CD4-positive, alpha-beta T cell treated with Interleukin-12 subunit alpha and Interleukin-12 subunit beta, for 1 hour (primary cell): ENCODE measurements at places on chromosomes 1 and 21.

DNA sequence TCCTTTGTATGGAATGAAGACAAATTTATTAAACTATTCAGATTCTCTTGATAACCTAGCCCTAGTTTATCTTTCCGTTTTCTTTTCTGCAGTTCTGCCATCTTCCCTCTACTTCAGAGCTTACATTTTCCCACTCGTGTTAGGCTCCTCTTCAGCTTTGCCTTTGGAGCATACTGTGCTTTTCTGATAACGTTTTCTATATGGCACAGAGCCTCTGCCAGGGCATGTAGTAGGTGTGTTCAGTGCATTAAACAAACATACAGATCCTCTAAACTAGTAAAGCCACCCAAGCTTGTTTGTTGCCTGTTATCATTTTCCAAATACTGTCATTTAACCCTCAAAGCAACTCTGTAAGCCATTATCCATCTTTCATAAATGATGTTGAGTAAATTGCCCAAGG, 25.1 kb downstream of the DYRK1A start:
- DNase-seq: no peak

GRCh38 chr1:183293241-183293640, 107.2 kb downstream of the LAMC2 start:
- DNase-seq: no peak

DNA sequence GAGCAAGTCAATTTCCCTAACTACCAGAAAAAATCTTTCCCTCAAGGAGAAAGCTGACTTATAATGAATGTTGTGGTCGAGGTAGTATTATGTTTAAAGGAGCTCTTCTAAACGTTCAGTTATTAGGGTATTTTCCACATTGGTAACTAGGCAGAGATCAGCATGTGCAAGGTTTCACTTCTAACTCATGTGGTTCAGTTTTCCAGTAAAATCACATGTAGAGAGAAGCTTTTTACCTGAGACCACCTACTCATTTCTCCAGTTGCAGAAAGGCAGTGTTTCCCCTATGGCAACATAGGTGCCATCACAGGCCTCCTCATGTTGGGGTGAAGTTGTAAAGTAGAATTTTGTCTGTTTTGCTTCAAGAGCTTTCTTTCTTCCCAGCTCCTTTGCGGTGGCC, 23.7 kb downstream of the IL23R start:
- no peak for DNase-seq

GRCh38 chr1:96865731-96866685, 144.4 kb downstream of the PTBP2 start:
- DNase-seq: no peak

DNA sequence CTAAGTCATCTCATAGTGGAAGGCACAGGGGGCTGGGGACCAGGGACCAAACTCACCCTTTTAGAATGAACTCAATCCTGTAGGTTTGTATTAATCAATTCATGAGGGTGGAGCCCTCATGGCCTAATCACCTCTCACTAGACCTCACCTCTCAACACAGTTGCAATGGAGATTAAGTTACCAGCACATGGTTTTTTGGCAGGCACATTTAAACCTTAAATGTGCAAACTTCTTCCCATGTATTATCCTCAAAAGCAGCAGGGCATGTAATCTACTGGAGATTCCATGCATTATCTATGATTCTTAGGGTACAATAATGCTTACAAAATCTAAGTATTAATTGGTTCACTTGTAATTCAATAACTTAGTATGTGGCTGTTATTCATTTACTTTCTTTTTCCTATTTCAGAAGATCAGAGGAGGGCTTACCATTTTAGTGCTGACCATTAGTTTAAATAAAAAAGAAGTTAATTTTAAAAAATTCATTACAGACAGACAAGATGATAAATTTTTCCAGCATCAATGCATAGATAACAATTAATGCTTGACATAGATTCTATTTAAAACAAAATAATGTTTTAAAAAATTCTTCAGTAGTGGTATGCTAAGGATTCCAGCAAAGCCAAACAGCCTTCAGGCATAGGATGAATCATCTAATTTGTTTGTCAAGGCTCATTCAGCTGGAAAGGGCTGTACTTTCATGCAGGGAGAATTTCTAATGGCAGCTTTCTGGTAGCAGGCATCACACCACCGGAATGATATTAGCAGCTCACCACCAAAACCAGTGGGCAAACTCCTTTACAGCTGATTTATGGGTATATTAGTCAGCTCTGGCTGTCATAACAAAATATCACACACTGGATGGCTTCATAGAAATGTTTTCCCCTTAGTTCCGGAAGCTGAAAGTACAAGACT, 124.6 kb upstream of the ZNF648 start:
- no peak for DNase-seq

GRCh38 chr1:39960431-39960958, 5.5 kb downstream of the MFSD2A start:
- DNase-seq: no peak

- no peak for DNase-seq
These were observed 25.6 kb downstream of the CEP170 start for GRCh38 chr1:243229526-243229925.

- no peak for DNase-seq
These were observed 6.0 kb upstream of the SCYL3 start for GRCh38 chr1:169899519-169900217.

DNA sequence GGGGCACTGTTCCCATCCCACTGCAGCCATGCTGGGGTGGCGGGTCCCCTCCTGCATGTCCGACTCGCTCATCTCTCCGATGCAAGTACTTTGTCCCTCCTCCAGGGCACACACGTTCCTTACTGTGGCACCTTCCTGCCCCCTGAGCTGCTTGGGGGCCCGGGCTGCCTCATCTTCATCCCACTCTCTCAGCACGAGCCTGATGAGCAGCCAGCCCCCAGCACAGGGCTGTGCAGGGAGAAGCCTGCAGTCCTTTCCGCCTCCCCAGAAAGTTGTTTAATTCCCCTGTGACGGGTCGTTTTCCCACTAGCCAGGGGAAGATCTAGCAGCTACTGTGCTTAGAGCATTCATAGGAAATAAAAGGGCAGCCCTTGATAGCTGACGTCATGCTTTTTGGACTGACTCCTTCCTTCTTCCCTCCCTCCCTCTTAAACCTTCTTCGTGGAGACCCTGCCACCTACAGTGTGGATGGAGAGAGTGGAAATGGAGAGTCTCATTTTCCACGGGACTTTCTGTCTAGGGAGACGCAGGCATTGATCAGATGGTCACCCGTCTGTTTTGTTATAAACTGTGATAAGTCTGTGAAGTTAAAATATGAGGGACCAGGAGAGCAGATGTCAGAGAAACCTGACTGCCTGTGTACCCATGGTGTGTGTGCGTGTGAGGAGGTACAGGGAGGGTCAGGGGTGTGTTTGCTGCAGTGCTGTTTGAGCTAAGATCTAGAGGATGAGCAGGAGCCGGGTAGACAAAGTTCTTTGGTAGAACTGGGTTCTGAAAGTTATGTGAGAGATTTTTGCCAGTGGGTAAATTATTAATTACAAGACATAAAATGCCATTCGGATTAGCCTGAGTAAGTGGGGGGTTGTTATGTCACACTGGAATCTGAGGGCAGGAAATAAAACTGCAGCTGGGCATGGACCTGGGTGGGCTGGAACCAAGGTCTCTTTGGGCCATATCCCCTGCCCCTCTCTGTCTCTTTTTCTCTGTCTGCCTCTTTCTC, 34.3 kb downstream of the GPR137B start:
- DNase-seq: no peak

GRCh38 chr1:204206121-204206520, 7.7 kb downstream of the GOLT1A start:
- DNase-seq: no peak

DNA sequence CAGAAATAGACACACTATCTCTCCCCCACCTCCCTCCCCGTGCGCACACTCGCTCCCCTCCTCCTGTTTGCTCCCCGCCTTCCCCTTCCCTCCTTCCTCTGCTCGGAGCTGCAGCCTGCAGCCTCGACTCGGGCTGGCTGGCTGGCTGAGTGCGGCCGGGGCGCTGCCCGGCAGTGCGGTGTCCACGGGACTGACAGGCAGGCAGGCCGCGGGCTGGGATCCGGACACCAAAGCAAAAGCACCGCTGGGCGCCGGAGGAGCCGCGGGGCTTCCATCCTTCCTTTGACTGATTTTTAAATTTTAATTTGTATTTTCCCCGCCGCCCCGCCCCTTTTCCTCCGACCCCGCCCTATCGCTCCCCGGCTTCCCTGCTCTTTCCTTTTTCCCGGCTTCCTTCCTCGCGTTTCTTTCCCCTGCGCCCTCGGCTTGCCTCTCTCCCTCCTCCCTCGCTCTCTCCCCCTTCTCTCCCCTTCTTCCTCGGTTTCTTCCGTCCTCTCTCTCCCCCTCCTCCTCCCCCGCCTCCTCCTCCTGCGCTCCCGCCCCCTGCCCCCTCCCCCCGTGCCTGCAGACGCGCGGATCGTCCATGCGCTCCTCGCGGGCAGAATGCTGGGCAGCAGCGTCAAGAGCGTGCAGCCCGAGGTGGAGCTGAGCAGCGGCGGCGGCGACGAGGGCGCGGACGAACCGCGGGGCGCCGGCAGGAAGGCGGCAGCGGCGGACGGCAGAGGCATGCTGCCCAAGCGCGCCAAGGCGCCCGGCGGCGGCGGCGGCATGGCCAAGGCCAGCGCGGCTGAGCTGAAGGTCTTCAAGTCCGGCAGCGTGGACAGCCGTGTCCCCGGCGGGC, 109.4 kb downstream of the NAV1 start:
- no peak for DNase-seq

DNA sequence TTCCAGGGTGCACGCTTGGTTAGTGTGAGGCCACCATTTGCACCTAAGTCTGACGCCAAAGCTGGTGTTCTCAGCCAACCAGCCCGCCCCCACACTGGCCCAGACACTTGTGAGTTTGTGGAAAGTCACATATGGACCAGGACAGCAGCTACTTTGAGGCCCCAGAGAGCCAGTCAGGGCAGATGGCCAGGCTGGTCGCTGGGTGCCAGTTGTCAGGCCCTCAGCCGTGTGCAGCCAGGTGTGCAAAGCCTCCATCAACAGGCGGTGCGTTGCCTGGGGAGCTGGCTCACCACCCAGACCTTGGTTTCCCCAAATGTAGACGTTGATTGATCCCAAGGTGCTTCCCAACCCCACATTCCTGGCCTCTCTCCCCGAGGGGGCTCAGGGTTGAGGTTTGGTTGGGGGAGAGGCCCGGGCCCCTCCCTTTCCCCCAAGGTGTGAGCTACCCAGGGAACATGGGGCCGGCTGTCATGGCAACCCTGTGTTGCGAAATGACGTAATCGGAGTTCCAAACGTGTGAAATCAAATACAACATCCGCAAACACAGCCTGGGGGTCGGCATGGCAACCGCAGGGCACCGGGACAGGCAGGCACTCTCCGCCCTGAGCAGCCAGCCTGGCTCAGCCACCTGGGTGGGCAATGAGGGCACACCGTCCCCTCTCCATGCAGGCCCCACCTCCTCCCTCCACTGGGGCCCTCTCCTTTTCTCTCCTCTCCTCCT, 42.2 kb upstream of the WNT4 start:
- DNase-seq: no peak

DNA sequence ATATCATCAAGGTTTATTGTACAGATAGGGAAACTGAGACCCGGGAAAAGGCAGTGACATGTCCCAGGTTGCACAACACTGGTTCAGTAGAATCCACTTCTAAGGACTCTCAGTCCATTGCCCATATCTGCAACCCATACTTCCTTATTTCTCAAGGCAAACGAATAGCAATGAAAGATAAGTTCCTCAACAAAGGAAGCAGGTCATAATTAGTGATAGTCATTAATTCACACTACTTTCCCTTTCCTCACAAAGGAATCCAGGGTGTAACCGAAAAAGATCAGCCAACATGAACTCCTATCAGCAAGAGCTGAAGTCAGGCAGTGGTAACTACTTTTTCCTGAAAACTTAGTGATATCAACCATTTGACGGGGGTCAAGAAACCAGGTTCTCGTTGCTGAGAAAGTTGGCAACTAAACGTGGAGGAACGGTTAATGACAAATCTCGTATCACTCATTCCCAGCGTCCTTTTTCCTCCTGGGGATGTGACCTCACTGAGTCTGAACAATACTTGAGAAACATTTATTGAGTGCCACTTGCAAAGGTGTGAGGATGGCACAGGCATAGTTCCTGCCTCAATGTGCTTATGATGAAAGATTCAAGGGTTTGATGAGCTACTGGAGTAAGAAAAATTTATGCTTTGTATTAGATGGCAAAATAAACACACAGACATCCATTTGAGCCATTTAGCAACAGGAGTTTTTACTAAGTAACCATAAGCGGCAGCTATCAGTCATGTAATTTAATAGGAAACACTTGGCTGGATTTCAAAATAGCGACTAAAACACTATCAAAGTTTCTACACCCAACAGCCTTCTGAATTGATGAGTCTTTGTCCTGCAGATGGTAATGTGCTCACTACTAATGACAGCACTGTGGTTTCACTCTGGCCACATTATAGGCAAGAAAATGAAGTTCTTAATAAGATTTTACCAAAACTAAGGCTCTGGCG, 82.3 kb downstream of the PLPP3 start:
- DNase-seq: no peak

DNA sequence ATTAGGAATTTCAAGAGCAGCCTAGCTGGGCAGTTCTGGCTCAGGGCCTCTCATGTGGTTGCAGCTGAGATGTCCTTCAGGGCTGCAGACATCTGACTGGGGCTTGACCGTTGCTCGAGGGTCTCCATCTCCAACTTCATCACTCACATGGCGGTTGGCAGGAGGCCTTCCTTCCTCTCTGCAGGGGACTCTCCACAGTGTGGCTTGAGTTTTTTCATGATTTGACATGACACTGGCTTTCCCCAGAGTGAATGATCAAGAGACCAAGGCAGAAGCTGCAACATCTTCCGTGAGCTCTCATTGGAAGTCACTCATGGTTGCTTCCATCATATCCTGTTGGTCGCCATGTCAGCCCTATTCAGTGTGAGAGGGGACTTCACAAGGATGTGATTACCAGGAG, 74.6 kb downstream of the RUNX3 start:
- DNase-seq: no peak

- DNase-seq: peak; percentile 75
These were observed 7.4 kb downstream of the SEMA4A start for GRCh38 chr1:156160743-156161171.

GRCh38 chr1:168135921-168136708, 615 bp downstream of the GPR161 start:
- DNase-seq: no peak

DNA sequence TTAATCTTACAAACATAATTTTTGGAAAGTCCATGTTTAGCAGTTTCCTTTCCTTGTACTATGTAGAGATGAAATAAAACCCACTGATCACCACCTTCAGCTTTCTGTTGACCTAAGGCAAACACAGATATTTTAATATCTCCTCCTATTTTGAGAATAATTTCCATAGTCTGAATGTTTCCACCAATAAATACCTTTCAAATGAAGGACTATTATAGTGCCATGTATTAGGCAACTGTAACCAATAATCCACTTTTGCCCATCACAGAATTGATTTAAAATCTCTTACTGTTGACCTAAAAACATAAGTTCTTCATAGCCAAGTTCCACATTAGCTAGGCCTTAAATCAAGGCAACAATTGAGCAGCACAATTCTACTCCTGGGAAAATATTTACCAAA, 1.8 kb downstream of the CDC42BPA start:
- no peak for DNase-seq

GRCh38 chr1:106798991-106799390, 257.5 kb upstream of the PRMT6 start:
- no peak for DNase-seq

DNA sequence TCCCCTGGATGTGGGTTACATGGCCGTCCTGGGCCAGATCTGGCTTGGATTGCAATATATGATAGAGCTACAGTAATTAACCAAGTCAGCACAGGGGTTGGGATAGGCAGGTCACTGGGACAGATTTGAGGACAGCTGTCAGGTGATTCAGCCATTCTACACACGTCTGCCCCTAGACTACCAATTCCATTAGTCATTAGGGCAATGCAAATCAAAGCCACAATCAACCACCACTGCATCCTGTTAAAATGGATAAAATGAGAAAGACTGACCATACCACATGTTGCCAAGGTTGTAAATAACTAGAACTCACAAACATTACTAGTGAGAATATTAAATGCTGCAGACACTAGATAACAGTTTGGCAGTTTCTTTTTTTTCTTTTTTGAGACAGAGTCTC, 16.0 kb downstream of the C21orf58 start:
- no peak for DNase-seq
